ENCODE measurements at places on chromosomes 6 and 20. TPM values are rescaled to one million over a fixed set of nuclear protein-coding genes. Genes with fewer than 3 reads are reported as not detected.

GRCh38 chr20:59744756-59745155 is 140.4 kb downstream of the PHACTR3 start:
- no peak for DNase-seq
- H3K27ac ChIP-seq = no peak overlapping the region
- no peaks in the 10 kb centered on the region for H3K4me1 ChIP-seq
- no peak overlapping the region for H3K4me3 ChIP-seq
- H3K36me3 ChIP-seq = no peaks in the 10 kb centered on the region

The HLA-DQA2 gene
- not detected for polyA plus RNA-seq

The KIF13A gene
- polyA plus RNA-seq = 23.1 TPM

The SMLR1 gene
- polyA plus RNA-seq = not detected

The OSTM1 gene
- 12.9 TPM for polyA plus RNA-seq

The MICB gene
- 9.9 TPM for polyA plus RNA-seq

GRCh38 chr6:16409531-16410441 is 171.4 kb downstream of the GMPR start:
- no peak overlapping the region for H3K27ac ChIP-seq
- H3K4me1 ChIP-seq = peaks cover 11% of the 10 kb centered on the region
- DNase-seq = peak; percentile 72

The ENPP3 gene
- polyA plus RNA-seq = not detected

DNA sequence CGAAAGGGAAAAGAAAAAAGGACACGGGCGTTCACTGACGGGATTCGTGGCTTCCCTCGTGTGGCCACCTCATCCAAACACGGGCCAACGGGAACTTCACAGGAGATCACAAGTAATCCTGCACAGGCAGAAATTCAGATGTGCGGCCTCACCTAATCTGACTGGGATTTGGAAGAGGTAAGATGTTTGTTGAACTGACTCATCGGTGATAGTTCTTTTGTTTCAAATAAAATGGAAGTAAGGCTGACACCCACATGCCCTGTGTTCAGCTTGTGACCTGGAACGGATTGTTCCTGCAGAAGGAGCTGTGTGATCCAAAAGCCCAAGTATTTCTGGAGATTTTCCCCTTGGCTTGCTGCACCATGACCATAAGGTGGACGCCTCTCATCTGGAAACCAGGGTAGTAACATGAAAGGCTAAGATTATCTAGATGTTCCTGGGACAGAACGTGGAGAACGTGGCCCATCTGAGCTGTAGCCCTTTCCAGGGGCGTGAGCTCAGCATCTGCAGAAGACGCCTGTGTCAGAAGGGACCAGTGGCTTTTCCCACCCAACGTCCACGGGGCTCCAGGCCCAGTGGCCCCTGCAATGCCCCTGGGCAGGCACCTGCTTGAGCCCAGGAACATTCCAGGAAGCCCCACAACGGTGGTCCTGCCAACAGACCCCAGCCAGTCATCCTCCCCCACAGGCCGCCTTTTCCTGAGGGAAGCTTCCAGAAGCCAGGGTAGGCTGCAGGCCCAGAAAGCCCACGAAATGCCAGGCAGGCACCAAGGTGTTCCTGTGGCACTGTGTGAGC is 39.7 kb downstream of the DLL1 start:
- no peaks in the 10 kb centered on the region for H3K4me1 ChIP-seq
- no peak overlapping the region for H3K27ac ChIP-seq
- DNase-seq = no peak
- no peaks in the 10 kb centered on the region for H3K27me3 ChIP-seq

All from SK-N-SH (cell line).